ENCODE measurements at places on chromosomes 1 and 21. TPM values are rescaled to one million over a fixed set of nuclear protein-coding genes. Genes with fewer than 3 reads are reported as not detected.
A peak's percentile ranks its signal among the peaks of the same experiment; 100 is the strongest.

The RPE65 gene
- not detected for total RNA-seq

The L1TD1 gene
- 200 TPM for total RNA-seq

The BEST4 gene
- 2.3 TPM for total RNA-seq

The PCBP3 gene
- 3.3 TPM for total RNA-seq

- DNase-seq, result no peak
These were observed 26.0 kb upstream of the KCNK2 start for GRCh38 chr1:215056584-215056983.

DNA sequence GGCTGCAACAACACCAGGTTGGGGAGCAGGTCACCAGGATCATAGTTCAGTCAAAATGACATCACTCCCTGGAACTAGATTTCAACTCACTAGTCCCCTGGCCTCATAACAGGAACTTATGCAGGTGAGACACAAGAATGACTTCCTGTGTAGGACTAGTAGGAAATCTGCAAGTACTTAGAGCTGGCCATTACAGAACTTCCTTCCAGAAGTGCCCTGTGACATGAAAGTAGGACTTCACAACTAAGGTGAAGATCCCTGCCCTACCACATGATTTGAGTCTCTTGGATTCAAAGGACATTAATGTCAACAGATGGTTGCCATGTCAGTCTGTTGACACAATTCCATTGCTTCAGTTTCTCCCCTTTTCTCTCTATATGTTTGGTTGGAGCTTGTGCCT, 223.1 kb downstream of the RPS6KC1 start:
- no peak for DNase-seq

DNA sequence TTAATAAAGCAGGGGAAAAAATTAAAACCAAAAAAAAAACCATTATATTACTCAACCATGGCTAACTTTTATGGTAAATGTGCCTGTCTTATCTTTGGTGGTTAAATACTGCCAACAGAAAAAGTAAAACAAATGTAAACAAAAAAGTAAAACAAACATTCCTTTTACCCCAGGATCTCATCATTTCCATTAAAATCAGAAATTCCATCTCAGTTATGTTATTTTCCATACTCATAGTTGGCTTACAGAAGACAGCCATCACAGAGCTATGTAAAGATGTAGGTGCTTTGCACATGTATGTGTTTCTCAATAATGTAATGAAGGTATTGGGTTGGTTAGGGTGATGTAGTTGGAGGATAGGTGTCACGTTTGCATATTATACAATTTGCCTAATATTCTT, 185.0 kb downstream of the KCNK2 start:
- DNase-seq, result no peak

DNA sequence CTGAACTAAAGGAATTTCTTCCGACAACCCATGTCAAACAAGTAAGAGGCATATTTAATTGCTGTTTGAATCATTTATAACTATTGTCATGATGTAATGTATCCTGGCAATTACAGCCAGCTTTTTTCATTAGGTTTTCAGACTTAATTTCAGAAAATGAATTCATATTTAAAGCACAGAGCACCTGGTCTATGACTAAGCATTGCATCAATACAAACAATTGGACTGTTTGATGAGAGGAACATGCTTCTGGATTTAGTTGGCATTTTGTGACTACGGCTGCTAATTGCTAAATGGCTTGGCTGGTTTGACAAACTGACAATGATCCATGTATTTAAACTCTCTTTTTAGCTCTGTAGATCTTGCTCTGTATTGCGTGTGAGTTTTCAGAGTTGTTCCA, 853.4 kb downstream of the NCAM2 start:
- DNase-seq, result no peak

GRCh38 chr1:107633596-107633995, 331.4 kb downstream of the VAV3 start:
- DNase-seq, result no peak

- peak; percentile 4 for DNase-seq
These were observed 191.4 kb downstream of the FOXD2 start for GRCh38 chr1:47629201-47629600.

DNA sequence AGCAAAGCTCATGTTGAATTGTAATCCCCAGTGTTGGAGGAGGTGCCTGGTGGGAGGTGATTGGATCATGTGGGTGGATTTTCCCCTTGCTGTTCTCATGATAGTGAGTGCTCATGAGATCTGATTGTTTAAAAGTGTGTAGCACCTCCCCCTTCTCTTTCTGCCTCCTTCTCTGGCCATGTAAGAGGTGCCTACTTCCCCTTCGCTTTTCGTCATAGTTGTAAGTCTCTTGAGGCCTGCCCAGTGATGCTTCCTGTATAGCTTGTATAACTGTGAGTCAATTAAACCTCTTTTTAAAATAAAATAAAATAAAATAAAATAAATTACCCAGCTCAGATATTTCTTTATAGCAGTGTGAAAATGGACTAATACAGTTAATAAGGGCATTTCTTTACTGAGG, 1025.7 kb downstream of the PLA2G4A start:
- DNase-seq, result no peak
